ENCODE measurements at places on chromosomes 11 and 22.

DNA sequence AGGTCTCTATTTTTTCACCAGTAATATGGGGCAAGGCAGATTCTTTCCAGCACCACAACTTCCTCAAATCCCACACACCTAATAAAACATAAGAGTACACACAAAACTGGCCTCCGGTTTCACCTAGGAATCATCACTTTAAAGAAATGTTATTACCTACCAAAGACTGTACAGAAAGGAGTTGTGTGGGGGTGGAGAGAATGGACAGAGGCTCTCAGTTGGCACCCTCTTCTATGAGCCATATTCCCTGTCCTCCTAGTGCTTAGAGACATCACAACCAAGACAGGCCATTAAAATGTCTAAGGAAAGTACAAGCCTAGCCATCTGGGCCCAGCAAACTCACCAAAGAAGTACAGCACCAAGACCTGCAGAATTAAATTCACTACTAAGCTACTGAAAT is 56.1 kb downstream of the RBFOX2 start:
- DNase-seq, result no peak

GRCh38 chr11:62269654-62270278 is at the start of gene SCGB2A2:
SCGB2A2 (plus strand) TSS chr11:62270158; CDS start chr11:62270217, 59 bp downstream.
- no peak for DNase-seq

- no peak for DNase-seq
Measured at GRCh38 chr22:40175611-40176244, 2.0 kb upstream of the TNRC6B start.

GRCh38 chr11:82610671-82611070 is 123.0 kb downstream of the FAM181B start:
- DNase-seq, result no peak

- DNase-seq, result no peak
Measured at GRCh38 chr11:69906453-69906907, 87.3 kb upstream of the FGF3 start.

GRCh38 chr11:34631297-34631696 is 10.4 kb downstream of the EHF start:
- no peak for DNase-seq

- DNase-seq, result no peak
Measured at GRCh38 chr22:49448526-49448925, 379.1 kb downstream of the BRD1 start.

DNA sequence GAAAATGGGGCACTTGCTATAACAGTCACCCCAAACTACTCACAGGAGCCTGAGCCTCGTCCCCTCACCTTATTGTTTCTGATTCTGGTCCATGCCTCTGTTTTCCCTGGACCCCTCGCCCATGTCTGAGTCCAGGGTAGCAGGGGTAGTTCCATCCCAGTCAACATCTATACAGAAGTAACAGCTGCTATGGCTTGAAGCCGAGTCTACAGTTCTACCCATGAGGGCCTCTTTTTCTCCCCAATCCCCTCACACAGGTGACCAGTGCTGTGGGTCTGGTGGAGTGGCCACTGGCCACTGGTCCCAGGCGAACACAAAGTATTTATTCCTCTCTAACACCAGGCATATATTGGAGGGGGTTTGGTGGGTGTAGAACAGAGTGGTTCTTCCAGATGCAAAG is 116.4 kb downstream of the ZNF280B start:
- no peak for DNase-seq

DNA sequence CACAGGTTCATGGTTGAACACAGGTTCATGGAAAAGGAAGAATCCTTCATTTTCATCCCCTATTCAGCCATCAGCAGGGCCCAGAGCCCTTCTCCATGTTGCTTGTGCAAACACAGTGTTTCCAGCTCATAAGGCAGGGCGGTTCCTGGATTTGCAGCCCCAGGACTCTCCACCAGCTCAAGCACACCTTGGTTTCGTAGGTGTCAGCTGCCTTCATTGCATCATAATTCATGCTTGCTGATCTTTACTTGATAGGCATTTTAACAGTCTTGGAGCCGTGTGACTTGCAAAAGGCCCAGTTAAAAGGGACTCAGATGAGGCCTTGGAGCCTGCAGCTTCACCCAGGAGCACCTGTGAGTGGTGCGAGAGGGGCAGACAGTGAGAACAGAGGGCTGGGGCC is 318.1 kb upstream of the B3GAT1 start:
- no peak for DNase-seq

DNA sequence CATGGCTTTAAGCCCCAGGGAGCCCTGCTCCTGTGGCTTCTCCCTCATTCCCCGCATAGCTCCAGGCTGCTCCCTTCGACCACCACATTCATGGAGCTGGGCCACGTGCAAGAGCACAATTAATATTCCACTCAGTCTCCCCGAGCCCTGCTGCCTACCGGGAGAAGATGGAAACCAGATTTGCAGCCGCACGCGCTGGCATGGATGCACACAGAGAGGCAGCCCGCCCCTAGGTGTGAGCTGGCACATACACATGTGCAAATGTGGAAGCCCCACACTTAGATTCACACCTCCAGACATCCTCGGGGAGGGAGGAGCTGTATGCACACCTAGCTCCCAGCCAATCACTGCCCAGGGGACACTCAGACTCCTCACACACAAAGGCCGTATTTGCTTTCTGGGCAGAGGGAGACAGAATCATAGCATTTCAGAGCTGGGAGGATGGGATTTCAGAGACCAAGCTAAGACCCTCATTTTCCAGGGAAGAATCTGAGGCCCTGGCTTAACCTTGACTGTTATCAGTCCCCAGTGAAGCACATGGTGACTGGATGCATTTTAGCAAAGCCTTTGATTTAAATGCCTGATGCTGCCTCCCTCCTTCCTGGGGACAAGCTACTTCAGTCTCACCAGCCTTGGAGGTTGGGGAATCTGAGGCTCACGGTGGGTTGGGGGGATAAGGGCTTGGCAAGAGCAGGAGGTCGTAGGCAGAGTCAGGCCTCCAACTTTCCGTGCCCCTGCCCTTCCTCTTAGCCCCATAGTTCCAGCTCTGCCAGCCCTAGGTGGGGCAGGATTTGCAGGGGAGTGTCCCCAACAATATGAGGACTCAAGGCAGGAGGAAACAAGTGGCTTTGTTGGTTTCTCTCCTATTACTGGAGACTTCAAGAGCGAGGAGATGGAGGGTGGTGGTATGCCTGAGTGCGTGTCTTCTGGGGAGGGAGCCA is 5.3 kb upstream of the CREB3L1 start:
- DNase-seq, result no peak

GRCh38 chr11:93844568-93844967 is 5.8 kb downstream of the VSTM5 start:
- DNase-seq, result no peak

- DNase-seq, result no peak
Measured at GRCh38 chr11:81340225-81340624, 1393.4 kb downstream of the FAM181B start.

DNA sequence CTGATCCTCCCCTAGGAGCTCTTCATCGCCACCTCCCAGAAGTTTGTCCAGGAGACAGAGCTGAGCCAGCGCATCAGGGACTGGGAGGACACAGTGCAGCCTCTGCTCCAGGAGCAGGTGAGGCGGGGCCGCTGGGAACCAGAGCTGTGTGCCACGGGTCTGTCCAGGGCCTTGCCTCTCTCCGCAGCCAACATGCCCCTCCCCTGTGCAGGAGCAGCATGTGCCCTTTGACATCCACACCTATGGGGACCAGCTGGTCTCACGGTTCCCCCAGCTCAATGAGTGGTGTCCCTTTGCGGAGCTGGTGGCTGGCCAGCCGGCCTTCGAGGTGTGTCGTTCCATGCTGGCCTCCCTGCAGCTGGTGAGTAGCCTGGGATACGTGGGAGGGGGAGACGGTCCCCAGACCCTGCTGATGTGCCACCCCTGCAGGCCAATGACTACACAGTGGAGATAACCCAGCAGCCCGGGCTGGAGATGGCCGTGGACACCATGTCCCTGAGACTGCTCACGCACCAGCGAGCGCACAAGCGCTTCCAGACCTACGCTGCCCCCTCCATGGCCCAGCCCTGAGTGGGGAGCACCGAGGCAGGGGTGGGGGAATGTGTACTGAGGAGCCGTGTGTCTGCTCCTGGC is 2.5 kb downstream of the SCO2 start:
- DNase-seq, result no peak

DNA sequence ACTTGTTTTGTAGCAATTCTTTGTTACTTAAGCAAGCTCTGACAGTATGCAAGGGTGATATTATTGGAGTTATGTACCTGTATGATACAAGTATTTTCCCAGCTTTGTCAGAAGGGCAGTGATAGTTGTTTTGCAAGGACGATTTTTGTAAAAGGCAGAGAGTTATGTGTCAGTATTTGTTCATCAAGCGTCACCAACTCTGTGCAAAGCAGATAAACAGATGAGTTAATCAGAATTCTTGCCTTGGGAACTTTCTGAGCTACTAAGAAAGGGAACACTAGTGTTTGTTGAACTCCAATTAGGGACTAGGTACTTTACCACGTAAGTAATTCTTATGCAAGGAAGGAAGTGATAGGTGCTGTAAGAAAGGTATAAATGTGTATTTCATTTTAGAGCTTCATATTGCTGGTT is 1.4 kb downstream of the USP47 start:
- DNase-seq, result peak; percentile 40

DNA sequence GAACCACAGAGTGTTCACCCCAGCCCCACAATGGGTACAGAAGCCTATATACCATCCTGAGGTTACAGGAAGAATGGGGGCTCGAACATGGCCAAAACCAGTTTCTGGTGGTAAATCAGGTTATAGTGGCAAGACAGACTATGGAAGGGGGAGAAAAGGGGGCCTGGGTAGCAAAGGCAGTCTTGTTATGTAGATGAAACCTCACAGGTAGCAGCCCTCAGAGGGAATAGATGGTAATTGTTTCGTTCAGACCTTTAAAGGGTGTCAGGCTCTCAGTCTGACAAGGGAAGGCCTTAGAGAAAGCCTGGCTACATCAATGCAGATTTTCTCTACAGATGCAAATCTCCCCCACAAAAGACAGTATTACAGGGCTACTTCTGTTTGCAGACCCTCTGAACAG is 3.4 kb downstream of the CAPN1 start:
- no peak for DNase-seq

GRCh38 chr11:75031771-75032549 is 43.2 kb downstream of the NEU3 start:
- peak; percentile 62 for DNase-seq

- no peak for DNase-seq
Measured at GRCh38 chr11:3816673-3817072, 8.3 kb downstream of the PGAP2 start.

- DNase-seq, result no peak
Measured at GRCh38 chr11:83608571-83608970, 322.4 kb upstream of the CCDC90B start.

GRCh38 chr11:19283991-19284390 is 43.2 kb upstream of the E2F8 start:
- no peak for DNase-seq

- no peak for DNase-seq
Measured at GRCh38 chr22:37907036-37907954, 1.2 kb downstream of the MICALL1 start.

GRCh38 chr11:120178561-120179056 is 32.2 kb upstream of the OAF start:
- no peak for DNase-seq

DNA sequence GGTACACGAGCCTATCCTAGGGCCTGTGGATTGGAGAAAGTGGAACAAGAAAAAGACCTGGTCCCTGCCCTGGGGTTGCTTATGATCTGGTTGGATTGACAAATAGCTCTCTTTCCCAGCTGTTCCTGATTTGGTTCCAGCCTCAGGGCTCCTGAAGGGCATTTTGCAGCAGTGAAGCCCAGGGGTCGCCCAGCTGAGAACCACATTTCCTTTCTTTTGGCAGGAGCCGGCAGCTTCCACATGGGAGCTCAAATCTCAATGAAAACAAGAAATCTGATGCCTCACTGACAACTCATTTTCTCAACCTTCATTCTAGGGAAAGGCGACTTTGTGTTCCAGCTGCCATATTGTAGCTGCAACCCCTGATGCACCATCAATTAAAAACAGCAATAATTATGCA is 140.6 kb upstream of the CADM1 start:
- DNase-seq, result no peak

DNA sequence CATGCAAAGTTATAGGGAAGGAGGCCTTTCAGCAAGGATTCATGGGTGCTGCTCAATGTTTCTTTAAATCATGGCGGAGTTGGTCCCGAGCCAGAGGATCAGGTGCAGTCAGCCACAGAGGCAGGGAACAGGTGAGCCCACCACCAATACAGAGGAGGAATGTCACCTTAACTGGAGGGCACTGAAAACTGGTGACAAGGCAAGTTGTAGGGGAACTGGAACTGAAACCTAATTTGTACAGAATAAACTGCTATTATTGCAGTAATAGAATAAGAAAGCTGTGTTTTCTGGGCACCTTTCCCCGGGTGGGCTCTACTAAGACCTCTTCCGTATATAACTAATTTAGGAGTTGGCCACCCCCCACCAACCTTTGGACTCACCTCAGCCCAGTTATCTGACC is 296.0 kb upstream of the NARS2 start:
- no peak for DNase-seq

- DNase-seq, result peak; percentile 83
Measured at GRCh38 chr11:74929431-74930363, 19.2 kb downstream of the XRRA1 start.

GRCh38 chr22:20625270-20625669 is 117.9 kb downstream of the MED15 start:
- no peak for DNase-seq

DNA sequence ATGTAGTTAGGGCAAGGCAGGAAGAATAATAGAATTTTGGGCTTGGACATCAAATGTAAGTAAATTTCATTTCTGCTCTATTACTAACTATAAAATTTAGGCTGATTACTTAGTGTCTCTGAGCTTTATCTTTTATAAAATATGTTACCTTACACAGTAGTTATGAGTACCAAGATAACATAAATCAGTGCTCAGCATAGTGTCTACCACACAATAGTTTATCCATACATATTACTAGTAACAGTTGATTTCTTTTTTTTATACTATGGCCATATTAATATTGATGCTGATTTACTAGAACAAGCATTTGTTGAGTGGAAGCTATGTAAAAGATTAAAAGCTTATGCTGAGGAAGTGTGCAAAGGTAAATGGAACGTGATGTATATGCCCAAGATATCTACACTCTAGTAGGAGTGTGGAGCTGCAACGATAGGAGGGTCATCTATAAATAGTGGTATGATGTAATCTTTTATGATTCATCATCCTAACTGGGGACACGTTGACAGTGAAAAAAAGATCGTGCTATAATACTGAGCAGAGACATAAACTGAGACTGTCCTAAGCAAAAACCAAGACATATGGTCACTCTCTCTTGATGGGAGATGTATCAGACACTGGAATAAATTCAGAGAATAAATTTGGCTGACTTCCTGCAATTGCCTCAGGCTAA is 8.7 kb upstream of the SLC5A12 start:
- DNase-seq, result no peak
